Stimulated activated CD4-positive, alpha-beta T cell treated with anti-CD3 and anti-CD28 coated beads, Interleukin-12 subunit alpha, Interleukin-12 subunit beta, amount 100 ng/mL, for 4 hours (primary cell): ENCODE measurements at places on chromosomes 4 and X.

- no peak for DNase-seq
Measured at GRCh38 chr4:37646247-37646646, 39.9 kb downstream of the RELL1 start.

DNA sequence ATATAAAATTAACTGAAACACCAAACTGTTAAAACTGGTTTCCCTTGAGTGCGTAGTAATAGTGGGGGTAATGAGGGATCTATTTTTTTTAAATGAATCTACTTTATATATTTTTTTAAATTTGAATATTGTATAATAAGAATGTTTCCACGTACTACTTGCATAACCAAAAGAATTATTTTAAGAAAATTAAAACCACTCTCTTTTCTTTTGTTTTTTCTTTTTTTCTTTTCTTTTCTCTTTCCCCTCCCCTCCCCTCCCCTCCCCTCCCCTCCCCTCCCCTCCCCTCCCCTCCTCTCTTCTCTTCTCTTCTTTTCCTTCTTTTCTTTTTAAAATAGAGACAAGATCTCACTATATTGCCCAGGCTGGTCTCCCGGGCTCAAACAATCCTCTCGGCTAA, 166.9 kb upstream of the MID1 start:
- no peak for DNase-seq

- no peak for DNase-seq
Measured at GRCh38 chr4:125243789-125244397, 70.9 kb upstream of the FAT4 start.

GRCh38 chr4:6724421-6725111, 8.6 kb downstream of the BLOC1S4 start:
- DNase-seq, result no peak

DNA sequence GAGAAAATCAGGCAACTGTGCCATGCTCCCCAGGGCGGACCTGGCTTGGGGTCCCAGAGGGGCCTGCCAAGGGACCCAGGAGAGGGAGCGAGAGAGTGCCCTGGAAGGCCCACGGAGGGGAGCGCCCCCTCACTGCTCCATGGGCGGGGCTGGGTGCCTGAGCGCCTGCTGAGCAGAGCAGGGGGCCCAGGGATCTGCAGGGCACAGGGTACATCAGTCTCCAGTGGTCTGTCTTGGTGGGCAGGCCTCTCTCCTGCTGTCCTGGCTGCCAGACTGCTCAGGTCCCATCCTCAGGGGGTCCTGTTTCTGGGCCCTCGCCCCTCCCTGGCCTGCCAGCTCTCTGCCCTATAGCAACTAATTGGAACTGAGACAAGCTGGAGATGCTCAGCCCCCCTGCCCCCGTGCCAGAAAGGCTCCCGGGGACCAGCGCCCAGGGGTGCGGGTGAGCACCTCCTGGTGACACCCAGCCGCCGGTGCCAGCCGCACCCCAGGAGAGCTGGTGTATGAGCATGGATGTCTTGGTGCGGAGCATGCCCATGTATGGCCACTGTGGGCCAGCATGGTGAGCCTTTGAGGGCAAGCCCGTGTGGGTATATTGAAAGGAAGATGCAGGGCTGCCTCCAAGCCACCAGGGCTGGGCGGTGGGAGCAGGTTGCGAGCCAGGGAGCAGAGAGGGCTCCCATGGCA, 1.3 kb downstream of the BGN start:
- DNase-seq, result no peak

GRCh38 chrX:94932278-94932965, 1258.4 kb downstream of the FAM133A start:
- DNase-seq, result no peak

- DNase-seq, result no peak
Measured at GRCh38 chr4:171025343-171025742, 787.9 kb upstream of the GALNTL6 start.

DNA sequence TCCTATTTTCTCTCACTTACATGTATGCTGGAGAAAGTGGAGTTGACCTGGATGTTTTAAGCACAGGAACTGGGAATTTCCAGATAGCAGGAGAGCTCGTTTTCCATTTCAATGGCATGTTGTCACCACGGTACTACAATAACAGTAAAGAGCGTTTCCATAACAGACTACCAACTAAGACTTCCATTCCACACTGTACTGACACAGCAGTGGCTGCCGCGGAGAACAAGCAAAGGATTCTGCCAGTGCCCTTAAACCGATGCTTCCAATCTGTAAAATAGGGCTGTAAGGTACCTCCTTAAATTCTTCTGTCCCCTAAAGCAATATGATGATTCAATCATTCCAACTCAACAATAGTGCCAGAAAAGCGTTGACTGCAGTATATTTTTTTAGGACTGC, 143.9 kb downstream of the KLHL13 start:
- DNase-seq, result no peak

DNA sequence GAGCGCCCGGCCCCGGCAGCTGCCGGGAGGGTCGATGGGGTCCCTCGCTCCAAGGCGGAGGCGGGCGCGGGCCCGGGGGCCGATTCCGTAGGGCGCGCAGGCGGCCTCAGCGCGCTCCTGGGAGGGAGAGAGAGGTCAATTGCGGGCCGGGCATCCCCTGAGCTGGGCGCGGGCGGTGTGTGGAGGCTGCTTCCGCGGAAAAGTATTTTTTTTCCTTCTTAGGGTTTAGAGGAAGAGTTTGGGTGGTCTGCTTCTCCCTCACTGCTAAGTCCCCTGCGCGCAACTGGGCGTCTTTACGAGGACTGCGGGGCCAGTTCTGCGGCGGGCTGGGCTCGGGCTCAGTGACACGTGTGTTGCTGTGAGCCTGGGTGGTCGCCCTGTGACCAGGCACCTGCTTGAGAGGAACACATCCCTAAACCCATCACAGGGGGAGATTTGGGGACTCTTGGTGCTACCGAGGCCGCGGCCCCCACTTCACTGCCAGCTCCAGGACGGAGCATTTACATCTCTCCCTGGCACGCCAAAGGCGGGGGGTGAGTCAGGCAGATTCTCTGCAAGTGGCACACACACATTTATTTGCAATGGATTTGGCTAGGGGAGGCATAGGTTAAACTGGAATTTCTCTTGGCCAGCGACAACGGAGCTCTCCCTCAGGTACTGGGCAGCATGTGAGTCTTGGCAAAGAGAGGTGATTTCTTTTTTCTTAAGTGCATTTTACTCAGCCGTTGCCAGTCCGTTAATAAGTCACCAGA, 151.2 kb upstream of the SLC4A4 start:
- DNase-seq, result peak; percentile 6

- DNase-seq, result no peak
Measured at GRCh38 chrX:134633832-134634231, 24.4 kb downstream of the PLAC1 start.

GRCh38 chr4:3524920-3525319, 7.3 kb downstream of the LRPAP1 start:
- no peak for DNase-seq

- DNase-seq, result no peak
Measured at GRCh38 chrX:109274806-109275205, 207.1 kb downstream of the GUCY2F start.

- no peak for DNase-seq
Measured at GRCh38 chr4:126976850-126977632, 655.7 kb upstream of the INTU start.

- no peak for DNase-seq
Measured at GRCh38 chr4:77015390-77015789, 60.4 kb downstream of the CCNI start.

DNA sequence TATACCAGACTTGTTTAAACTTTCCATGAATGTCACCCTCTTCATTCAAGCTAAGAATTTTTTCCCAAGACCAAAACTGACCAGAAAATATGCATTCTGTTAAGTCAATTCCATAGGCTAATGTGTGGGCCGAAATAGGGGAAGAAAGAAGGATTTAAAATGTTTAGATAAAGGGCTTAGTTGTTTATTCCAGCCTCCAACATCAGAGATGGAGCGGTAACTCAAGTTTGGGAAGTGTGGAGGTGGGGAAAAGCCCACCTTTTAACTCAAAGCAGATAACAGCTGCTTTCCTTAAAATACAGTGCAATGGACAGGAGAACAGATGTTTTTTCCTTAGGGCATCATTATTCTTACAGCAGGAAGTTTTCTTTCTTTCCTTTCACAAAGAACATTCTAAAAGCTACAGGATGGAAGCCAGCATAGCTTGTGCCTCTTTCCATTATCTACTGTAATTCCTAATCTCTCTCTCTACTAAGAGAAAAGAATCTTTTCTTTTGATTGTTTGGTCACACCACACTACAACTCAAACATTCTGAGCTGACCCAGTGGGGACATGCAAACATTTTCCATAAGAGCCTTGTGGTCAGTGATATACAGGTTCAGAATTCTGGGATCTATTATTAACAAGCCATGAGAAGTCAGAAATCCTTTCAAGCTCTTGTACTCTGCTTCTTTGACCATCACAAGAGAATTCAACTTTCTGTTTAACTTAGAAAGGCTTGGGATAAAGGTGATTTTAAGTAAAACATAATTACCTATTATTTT, 101.6 kb downstream of the PDE5A start:
- DNase-seq, result no peak

DNA sequence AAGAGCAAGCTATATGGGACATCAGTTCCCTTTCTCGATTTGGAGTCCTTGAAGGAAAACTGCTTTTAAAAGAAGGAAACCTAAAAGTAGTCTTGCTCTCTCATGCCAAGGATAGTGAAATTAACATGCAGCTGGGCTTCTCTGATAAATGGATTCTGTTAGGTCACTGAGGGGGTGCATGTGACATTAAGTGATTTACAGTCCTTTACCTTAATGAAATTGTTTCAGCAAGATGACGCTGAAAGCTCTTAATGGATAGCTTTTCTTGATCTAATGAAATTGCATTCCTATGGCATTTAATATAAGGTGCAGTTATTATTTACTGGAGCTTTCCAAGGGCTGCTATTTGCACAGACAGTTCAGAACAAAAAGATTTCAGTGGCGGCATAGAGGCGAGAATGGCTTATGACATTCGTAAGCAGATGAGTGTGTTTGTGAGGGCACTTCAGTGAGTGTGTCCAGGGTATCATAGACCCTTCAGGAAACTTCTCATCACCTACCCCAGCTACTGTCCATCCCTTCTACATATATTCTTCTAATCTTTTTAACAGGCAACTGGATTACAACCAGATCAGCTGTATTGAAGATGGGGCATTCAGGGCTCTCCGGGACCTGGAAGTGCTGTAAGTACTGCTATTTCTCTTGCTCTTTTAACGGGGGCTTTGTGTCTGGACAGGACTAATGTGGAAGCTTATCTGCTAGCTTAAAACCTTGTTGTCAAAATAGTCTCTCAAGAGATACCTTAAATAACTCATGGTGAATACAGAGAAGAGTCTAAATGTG, 219.9 kb upstream of the PACRGL start:
- no peak for DNase-seq

GRCh38 chrX:53678667-53679066, 7.9 kb downstream of the HUWE1 start:
- DNase-seq, result no peak

GRCh38 chr4:78288327-78288726, 231.2 kb downstream of the FRAS1 start:
- DNase-seq, result no peak

GRCh38 chrX:26376037-26376708, 160.2 kb downstream of the MAGEB5 start:
- no peak for DNase-seq

DNA sequence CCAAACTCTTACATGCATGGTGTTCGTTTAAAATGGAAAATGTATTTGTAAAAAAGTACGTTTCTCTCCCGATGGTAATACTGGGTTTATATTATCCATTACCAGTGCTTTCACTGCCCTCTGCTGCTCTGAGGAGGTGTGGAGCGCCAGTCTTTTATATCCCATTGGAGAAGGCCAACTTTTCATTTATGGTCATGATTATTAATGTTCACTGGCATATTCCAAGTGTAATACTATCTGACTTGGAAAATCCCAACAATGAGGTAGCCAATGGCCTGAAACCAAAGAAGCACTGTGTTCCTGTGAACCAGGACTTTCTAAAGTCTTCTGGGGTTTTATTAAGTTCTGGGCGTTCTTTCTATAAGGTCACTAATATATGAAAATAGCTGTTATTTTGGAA, 80.7 kb downstream of the SYNPO2 start:
- no peak for DNase-seq

GRCh38 chr4:67691328-67691727, 9.6 kb downstream of the UBA6 start:
- DNase-seq, result no peak

GRCh38 chr4:40778090-40778489, 28.3 kb downstream of the NSUN7 start:
- no peak for DNase-seq

DNA sequence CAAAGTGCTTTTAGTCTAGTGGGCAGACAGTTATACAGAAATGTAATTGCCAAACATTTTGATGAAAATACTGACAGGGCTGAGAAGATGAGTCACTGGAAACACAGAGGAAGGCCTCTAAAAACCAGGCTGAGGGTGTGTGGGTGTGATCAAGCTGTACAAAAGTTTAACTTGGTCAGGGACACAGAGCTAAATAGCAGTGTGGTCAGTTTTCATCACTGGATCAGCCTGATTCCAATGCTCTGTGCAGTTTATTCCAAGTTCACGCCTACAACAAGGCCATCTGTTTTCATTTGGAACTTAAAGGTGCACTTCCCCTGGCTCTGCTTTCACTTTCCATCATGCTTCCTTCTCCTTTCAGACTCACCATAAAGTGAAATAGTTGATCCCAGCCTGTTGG, 10.6 kb downstream of the CENPVL3 start:
- no peak for DNase-seq

DNA sequence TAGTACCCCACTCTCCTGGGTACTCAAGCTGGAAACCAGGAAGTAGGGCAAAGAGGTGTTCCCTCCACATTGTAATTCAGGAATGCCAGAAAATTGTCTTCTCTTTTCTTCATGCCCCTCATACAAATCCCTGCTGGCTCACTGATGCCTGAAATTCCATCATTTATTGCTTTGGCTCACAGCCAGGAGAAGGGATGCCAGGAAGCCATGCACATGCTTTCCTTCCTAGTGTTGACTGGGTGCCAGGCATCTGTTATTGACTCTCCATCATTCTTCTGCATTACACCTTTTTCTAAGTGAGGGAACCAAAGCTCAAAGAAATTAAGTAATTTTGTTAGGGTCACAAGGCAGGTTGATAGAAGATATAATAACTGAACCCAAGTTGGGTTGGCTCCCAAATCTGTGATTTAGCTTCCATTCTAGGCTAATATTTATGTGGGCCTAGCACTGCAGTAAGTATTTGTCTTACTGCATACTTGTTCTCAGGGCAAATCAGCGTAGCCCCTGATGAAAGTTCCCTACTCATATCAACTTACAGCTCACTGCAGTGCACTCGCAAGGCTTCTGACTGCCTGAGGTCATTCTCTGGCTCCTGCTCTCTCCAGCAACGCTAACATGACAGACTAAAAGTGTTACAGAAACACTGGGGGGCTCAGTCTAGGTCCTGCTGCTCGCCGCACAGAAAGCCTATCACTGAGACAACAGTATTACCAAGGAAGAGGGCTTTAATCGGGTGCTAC, 89.0 kb downstream of the TRAPPC11 start:
- no peak for DNase-seq

DNA sequence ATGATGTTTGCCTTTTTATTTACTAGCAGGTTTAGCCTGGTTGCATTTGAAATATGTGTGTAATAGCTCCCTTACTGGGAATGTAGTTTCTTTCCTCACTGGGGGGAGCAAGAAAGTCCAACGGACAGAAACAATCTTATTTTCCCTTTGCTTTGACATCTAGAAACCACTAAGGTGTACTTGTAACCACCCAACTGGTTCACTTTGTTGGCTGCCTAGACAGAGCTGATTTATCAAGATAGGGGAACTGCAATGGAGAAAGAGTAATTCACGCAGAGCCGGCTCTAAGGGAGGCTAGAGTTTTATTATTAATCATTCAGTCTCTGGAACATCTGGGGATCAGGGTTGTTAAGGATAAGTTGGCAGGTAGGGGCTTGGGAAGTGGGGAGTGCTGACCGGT, 30.3 kb downstream of the XG start:
- DNase-seq, result no peak
